NCI-H1930 (cell line): ENCODE measurements at places on chromosomes 11 and 22.

DNA sequence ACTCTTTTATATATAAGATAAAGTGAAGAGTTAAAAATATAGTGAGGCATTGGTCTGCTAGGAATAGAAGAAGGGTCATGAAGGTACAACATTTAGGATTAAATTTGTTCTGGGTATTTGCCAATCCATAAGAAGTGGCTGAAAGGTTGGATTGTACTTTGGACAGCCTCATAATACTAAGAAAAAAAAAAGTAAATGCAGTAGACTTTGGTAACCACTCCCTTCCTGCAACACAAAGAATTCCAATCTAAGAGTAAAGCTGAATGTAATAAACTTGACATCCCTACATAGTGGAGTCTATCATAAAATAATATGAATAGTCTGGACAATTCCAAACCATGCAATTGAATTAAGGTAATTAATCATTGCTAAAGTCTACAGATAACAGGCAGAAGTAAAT, 2294.4 kb downstream of the LRRC4C start:
- DNase-seq = no peak

GRCh38 chr22:22179858-22180257, 64.7 kb upstream of the VPREB1 start:
- DNase-seq = no peak

DNA sequence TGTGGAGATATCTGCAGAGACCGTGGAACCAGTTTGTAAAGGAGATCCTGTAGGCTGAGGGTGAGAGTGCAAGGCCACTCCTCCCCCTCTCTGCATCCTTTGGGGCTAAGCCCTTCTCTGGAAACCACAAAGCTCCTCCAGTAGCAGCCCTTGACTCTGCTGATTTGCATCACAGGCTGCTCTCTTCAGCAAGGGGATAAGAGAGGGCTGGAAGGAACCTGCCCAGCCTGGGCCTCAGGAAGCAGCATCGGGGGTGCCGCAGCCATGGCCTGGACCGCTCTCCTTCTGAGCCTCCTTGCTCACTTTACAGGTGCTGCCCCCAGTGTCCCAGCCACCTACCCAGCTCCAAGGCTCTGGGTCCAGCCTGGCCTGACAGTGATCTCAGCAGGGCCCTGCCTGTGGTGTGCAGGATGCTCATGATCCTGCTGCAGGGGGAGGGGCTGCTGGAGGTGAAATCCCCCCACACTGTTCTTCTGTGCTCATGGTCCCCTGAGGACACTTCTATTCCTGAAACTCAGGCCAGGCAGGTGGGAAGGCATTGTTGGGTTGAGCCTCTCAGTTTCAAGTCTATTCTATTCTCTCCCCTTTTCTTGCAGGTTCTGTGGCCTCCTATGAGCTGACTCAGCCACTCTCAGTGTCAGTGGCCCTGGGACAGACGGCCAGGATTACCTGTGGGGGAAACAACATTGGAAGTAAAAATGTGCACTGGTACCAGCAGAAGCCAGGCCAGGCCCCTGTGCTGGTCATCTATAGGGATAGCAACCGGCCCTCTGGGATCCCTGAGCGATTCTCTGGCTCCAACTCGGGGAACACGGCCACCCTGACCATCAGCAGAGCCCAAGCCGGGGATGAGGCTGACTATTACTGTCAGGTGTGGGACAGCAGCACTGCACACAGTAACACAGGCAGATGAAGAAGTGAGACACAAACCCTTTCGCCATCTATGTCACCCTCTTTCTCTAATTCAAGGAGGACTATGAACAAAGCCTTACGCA, 68.5 kb upstream of the IGLL5 start:
- DNase-seq = no peak

- no peak for DNase-seq
Observed at GRCh38 chr22:19121631-19122142, 525 bp downstream of the DGCR2 start.

DNA sequence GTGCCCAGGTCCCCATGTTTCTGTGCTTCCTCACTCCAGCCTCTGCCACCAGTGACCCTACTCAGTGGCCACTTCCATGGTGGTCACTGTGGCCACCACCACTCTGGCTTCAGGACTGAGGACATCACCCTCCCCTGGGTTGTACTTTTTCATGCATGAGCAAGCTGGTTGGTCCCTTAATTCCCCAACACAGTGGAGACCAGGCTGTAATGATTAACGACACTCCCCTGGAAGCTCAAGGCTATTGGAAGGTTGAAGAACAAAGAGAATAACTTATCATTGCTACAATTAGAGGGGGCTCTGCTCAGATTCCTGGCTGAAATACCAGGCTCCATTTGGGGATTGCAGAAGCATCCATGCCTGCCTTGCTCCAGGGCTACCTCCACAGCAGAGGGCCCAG, 10.5 kb downstream of the PLAAT4 start:
- no peak for DNase-seq

- DNase-seq = no peak
Observed at GRCh38 chr11:119619665-119620064, 109.3 kb downstream of the NECTIN1 start.

GRCh38 chr11:26126741-26127140, 205.2 kb upstream of the ANO3 start:
- DNase-seq = no peak

GRCh38 chr22:46287873-46288751, 8.6 kb upstream of the GTSE1 start:
- DNase-seq = no peak

DNA sequence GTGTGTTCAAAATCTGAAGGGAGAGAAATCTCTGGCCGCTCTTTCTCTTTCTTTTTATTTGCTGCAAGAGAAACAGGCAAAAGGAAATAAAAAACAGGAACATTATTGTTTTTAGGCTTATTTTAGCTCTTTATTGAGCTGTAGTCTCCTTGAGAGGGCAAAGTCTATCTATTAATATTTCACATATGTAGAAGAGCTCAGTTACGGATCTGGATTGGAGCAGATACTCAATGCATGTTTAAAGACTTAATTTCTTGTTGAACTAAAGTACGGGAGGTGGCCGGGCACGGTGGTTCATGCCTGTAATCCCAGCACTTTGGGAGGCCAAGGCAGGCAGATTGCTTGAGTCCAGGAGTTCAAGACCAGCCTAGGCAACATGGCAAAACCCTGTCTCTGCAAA, 78.4 kb upstream of the GDPD4 start:
- no peak for DNase-seq

DNA sequence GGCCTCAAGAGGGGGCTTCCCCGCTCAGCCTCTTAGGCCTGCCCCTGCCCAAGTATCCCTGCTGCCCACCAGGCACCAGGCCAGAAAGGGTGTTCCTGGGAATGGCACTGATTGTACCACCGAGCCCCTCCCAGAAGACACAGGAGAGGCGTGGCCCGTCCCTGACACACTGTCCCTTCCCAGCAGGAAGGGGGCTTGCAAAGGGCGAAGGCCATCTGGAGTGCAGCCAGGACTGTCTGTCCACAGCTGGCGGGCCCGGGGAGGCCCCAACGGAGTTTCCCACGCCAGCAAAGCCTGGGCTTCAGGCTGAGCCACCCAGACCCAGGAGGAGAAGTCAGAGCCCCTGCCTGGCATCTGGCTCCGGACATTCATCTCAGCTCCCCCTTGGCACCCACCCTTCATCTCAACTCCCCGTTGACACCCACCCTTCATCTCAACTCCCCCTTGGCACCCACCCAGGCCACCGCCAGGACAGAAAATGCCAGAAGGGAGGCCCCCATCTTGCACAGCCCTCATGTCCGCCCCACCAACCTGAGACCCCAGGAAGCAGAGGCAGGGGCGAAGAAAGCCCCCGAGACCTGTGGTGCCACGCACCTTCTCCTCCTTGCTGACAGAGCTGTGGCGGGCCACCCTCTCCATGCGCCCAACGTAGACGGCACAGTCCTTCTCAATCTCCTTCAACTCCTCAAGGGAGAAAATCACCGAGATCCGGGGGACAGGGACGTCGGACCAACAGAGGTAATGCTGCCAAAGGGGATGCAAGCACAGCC, 19.4 kb downstream of the TUBGCP6 start:
- DNase-seq = no peak

- DNase-seq = no peak
Observed at GRCh38 chr11:86717817-86718501, 45.5 kb upstream of the ME3 start.

GRCh38 chr11:9677951-9678350, 14.1 kb downstream of the SWAP70 start:
- no peak for DNase-seq

GRCh38 chr11:96704847-96705246, 315.0 kb downstream of the JRKL start:
- no peak for DNase-seq

- DNase-seq = no peak
Observed at GRCh38 chr22:31789803-31790202, 36.0 kb downstream of the DEPDC5 start.

GRCh38 chr11:104279587-104279986, 115.6 kb upstream of the PDGFD start:
- DNase-seq = no peak

DNA sequence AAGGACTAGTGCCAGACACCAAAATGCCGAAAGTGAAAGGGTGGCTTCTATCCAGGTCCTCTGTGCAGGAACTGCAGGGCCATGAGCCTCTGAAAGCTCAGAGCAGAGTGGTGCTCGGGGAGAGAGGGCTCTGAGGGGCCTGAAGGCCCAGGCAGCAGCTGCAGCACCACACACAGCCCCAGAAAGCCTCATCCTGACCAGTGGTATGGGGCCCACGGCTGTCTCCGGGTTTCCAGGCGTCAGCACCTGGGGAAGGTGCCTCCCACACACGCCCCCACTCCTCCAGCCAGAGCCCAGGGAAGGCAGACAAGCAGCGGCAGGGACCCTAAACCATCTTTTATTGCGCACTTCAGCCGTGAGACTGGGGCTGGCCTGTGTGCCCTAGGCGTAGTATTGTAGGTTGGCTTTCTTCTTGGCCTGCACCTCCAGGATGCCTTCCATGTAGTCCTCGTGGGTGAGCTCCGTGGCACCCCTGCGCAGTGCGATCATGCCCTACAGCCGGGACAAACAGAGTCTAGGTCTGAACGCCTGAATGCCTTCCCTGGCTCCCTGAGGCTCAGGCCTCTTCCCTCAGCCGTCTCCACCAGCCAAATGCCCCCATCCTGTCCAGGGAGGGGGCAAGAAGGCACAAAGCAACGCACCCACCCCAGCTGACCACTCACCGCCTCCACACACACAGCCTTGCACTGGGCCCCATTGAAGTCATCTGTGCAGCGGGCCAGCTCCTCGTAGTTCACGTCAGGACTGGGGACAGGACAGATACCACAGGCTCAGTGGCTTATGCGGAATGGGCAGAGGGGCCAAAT, 7.6 kb downstream of the PSMC3 start:
- no peak for DNase-seq

GRCh38 chr11:2302306-2302895, 588 bp downstream of the TSPAN32 start:
- no peak for DNase-seq

GRCh38 chr11:102317099-102317767, at the start of gene BIRC3:
BIRC3 (plus strand) TSS chr11:102317484; CDS start chr11:102324510, 7,026 bp downstream.
- DNase-seq = peak; percentile 95

GRCh38 chr11:91257667-91258066, 967.0 kb upstream of the FAT3 start:
- no peak for DNase-seq

DNA sequence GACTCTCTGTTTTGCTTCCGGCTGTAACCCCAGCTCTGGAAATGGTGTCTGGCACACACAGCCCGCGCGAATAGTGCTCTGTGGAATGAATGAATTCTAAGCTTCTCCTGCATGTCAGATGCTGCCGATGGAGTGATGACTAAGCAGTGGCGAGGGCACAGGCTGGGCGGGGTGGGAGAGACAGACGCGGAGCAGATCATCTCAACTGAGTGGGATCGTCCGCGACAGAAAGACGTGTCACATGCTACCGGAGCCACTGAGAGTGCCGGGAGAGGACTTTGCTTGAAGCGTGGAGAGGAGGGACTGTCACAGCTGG, 334.5 kb downstream of the CTTN start:
- DNase-seq = no peak

DNA sequence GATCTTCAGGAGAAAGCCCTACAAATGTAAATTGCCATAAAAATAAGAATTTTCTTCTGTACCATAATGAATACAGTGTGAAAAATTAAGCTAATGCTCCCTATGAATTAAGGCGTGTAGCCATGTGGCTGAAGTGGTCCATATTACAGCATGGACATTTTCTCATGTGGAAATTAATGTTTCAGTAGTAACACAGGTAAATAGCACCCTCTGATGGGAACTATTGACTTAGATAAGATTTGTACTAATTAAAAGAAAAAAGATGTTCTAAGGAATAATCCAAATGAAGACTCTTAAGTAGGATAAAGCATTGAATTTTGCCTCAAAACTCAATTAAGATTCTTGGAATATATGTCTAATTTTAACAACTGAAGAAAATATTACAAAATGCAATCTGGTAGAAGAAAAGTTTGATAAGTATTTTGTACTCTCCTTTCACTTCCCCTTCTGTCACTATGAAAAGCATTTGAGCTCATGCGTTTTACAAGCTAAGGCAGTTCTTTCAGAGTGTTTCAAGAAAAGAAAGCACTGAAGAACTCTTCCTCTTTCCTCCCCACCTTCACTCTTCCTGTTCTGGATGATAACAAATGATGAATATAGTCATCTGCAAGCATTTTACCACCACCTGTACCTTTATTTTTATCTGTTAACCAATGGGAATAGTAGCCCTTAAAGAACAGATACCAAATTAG, 9.9 kb upstream of the OR8D2 start:
- DNase-seq = no peak

- no peak for DNase-seq
Observed at GRCh38 chr11:47938791-47939560, 41.4 kb upstream of the PTPRJ start.

DNA sequence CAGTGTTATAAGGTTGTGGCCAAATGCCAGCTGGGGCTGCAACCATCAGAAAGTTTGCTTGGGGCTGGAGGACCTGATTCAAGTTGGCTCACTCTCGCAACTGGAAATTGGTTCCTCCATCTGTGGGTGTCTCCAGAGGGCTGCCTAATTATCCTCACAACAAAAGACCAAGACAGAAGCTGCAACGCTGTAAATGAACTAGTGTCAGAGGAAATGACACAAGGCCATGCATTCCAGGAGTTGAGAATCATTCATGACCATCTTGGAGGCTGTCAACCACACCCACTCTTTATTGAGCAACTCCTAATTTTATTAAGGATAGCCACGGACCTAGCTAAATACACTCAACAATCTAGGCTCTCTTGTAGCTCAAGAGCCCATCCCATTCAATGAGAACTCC, 1060.8 kb downstream of the OPCML start:
- DNase-seq = no peak

- DNase-seq = no peak
Observed at GRCh38 chr11:103898577-103899336, 137.7 kb upstream of the DDI1 start.

DNA sequence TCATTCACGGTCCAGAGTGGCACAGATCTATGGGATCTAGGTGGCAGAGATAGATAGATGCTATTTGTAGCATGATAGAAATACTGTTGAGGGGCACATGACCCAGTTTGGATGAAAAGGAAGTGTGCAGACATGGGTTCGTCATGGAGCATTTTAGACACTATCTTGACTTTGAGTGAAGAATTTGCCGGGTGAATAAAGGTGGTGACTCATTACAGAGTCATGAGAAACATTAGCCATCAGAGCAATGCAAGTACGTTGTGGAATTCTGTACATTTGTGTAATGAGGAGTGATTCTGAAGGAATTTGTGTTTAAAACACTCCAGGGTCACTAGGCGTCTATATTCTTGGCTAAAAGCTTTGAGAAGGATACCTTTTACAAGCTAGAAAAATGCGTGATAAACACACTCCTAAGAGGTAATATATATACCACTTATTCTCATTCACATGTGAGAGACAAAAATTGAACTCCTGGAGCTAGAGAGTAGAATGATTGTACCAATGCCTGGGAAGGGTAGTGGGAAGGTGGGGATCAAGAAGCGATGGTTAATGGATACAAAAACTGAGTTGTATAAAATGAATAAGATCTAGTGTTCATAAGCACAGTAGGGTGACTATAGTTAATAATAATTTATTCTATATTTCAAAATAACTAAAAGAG, 593.7 kb upstream of the LUZP2 start:
- DNase-seq = no peak
